ENCODE measurements at places on chromosomes 3 and 15.

DNA sequence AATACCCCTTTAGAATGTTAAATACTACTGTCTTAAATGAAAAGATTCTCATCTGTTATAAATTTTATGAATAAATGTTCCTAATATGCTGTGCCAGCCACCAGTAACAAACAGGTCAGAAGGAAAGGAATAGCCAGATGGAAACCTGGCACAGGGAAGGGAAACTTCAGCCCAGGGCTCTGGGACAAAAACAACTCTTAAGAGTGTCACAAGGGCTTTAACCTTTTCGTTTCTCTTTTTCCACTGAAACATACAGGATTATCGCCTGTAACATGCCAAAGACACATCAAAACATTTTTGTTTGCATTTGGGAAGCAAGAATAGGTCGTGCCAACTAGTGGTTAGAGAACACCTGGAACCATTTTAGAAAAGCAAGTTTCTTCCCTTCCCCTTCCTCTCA, 109.0 kb upstream of the NEDD4 start:
- no peak for DNase-seq

GRCh38 chr15:63083044-63083443, 38.6 kb upstream of the LACTB start:
- DNase-seq: no peak

GRCh38 chr3:114671741-114672510, 378.1 kb downstream of the TIGIT start:
- DNase-seq: no peak

GRCh38 chr3:79414806-79415205, 353.0 kb downstream of the ROBO1 start:
- no peak for DNase-seq

GRCh38 chr3:43618142-43618541, 3.7 kb downstream of the ANO10 start:
- no peak for DNase-seq
